ENCODE measurements at places on chromosomes 13 and 19.

- H3K4me1 ChIP-seq = peaks cover 16% of the 10 kb centered on the region
- DNase-seq = no peak
- H3K27ac ChIP-seq = peak overlapping the region; percentile 60
- peak overlapping the region; percentile 39 for H3K4me3 ChIP-seq
Observed at GRCh38 chr13:32471187-32471922, 43.4 kb upstream of the N4BP2L1 start.

GRCh38 chr19:2811735-2812413 lies 7.8 kb upstream of the ZNF554 start:
- no peaks in the 10 kb centered on the region for H3K27me3 ChIP-seq
- no peaks in the 10 kb centered on the region for H3K4me1 ChIP-seq
- peaks cover 8% of the 10 kb centered on the region for H3K36me3 ChIP-seq
- no peak overlapping the region for H3K4me3 ChIP-seq

DNA sequence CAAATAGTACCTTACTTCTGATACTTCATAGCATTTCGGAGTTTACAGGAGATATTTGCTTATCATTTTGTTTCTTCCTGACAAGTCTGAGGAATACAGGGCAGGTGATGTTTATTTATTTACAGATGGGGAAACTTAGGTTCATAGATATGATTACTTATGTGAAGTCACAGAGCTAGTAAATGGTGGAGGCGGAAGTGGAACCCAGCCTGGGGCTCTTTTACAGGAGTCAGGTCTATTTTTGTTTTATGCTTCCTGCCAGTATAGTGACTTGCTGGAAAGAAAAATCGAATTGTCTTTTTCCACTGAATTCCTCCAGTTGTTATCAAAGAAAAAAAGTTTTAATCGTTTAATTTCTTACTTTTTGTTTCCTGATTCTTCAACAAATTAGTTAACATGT lies 66.5 kb downstream of the DGKH start:
- no peak overlapping the region for H3K4me3 ChIP-seq
- H3K27me3 ChIP-seq = no peaks in the 10 kb centered on the region
- no peak for DNase-seq
- H3K4me1 ChIP-seq = peaks cover 6% of the 10 kb centered on the region
- no peaks in the 10 kb centered on the region for H3K36me3 ChIP-seq

DNA sequence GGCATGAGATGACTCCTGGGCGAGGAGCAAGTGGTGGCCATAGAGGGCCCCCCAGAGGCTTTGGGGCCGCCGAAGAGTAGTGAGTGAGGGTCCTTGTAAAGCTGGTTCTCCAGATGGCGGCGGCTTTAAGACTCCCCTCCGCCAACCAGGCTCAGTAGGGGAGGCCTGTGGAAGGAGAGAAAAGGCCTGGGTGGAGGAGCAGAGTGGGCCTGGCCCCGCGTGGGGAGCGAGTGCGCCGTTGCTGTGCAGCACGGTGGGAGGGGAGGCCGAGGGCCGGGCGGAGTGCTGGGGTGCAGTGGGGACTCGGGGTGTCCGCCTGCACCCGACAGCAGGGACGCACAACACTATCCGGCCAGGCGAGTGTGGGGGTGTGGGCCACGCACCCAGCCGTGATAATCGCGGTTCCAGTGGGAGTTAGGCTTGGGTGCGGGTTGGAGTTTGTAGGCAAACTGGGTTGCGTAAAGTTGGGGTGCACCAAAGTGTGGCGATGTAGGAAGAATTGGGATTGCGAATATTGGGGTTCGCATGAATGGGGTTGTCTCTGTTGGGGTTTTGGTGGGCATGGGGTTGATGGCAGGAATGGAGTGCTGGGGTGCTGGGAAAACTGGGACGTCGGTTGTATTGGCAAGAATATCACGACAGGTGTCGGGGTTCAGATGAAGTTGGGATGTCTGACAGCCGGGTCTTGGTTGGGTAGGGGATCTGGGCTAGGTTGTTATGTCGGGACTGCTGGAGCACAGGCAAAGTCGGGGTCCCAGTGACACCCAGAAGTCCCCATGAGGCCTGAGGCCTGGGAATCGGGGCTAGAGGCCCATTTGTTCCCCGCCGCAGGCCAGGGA lies 687 bp upstream of the CIRBP start:
- peaks cover 3% of the 10 kb centered on the region for H3K27me3 ChIP-seq
- H3K4me3 ChIP-seq = peak overlapping the region; percentile 68
- H3K36me3 ChIP-seq = peaks cover 34% of the 10 kb centered on the region

DNA sequence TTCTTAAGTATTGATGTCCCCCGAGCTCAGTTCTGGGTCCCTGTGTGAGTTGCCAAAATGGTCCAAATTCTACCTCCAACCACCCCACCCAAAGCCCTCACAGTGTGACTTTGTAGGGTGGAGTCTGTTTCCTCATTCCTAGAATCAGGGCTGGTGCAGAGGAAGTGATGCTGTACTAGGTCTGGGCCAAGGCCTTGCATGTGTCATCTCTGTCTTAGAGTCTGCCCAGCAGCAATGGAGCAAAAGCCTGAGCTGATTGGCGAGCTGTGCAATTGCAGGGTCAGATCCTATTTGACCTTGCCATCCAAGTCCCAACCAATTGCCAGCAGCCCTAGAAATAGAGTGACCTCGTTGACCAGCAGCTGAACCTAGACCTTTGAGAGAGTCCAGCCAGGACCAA lies 97.0 kb upstream of the ANKRD10 start:
- H3K27ac ChIP-seq = peak overlapping the region; percentile 88
- H3K36me3 ChIP-seq = no peaks in the 10 kb centered on the region
- H3K27me3 ChIP-seq = peaks cover 18% of the 10 kb centered on the region
- peak overlapping the region; percentile 62 for H3K4me3 ChIP-seq
- DNase-seq = no peak
